ENCODE measurements at places on chromosomes 6 and 20. TPM values are rescaled to one million over a fixed set of nuclear protein-coding genes. Genes with fewer than 3 reads are reported as not detected.
A peak's percentile ranks its signal among the peaks of the same experiment; 100 is the strongest.

GRCh38 chr6:4635666-4636065 is 140.5 kb upstream of the CDYL start:
- DNase-seq = no peak

GRCh38 chr6:40411881-40412280 is 175.3 kb downstream of the LRFN2 start:
- DNase-seq = no peak

DNA sequence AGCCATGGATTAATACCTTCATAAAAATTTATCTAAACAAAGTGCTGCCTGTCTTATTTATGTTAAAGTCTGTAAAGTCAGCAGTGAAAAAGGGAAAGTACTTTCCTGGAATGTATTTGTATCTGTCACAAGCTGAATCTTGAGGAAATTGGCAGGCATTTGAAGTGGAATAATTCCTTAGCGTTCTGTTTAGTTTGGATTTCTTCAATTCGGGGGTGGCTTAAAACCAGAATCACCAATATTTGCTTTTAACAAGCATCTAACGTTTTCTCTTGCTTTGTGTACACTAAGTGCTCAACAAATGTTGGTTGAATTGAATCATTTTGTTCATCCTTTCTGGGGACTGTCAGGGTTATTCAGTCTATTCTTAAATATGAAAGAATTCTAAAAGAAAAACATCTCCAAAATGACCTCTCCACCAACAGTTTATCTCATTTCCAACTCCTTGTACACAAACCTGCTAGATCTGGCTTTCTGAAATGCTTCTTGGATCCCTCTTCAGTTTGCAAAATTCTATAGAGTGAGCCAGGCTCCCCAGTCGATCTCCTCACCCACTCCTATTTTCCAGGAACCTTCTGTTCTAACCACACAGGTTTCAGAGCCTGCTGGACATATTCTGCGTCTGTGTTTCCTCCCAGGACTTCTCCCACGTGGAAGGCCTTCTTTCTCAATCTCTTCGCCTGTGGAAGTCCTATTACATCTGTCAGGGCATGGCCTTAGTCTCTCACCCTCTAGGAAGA is 2.0 kb upstream of the NPEPL1 start:
- DNase-seq = no peak

DNA sequence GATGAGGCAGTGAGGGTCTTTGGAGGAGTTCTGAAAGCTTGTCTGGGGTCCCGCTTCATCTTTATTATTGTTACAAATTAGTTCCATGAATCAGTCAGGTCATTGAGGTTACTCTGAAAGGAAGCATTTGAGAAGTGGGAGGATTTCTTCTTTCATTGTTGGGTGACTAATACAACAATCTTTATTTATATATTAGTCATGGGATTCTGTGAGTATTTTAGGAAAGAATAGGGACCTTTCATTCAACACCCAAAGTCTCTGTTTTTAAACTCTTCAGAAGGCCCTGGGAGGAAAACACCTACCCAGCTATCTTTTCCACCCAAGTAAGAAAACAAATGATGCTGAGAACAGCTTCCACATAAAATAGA is 98.3 kb downstream of the SOD2 start:
- DNase-seq = no peak

- DNase-seq = no peak
Measured at GRCh38 chr6:134164300-134164699, 111.9 kb upstream of the SLC2A12 start.

- no peak for DNase-seq
Measured at GRCh38 chr6:168837254-168838036, 396.5 kb downstream of the SMOC2 start.

GRCh38 chr20:1130847-1131246 is 12.4 kb downstream of the PSMF1 start:
- DNase-seq = no peak

DNA sequence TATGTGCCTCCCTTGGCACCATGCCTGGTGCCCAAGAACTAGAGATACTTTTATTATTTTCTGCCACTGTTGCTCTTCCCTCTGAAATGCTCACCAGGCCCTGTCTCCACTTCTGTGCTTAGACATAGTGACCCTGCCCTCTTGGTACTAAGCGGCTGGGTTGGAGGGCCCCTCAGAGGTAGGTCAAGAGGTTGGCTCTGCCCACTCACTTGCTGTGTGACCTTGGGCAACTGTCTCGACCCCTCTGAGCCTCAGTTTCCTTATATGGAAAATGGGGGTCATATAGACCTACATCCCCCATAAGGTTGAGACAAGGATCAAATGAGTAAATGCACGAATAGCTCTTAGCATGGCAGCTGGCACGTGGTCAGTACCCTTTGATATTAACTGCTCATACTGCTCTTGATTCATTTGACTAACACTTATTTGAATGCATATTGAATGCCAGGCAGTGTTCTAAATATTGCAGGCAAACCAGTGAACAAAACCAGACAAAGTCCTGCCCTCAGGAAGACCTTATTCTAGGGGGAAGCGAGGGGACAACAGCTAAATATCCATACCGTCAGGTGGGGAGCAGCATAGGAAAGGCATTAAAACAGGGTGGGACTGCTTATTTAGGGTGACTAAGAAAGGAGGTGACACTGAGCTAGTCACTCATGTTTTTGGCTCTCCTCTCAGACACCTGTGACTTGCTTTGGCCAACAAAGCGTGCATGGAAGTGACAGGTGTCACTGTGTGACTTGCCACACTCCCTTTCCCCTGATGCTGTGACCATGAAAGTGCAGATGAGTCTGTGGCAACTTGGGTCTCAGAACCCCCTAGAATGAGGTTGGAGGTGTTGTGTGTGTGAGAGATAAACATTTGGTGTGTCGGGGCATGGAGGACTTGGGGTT is 14.3 kb upstream of the SPO11 start:
- DNase-seq = no peak

DNA sequence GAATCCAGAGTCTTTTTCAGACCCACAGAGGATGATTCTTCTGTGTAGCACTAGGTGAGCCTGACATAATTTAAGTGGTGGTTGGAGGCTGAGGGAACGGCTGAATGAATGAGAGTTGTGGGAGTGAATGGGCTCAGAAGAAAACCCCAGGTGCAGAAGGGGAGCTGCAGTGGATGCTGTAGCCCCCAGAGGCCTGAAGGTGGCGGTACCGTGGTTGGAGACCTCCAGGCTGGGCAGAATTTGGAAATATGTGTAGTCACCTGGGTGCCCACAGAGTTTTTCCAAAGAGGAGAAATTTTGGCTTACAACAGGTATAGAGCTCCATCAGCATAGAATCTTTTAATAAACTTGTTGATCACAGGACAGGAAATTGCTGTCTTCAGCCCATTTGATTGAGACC is 6.5 kb upstream of the RAET1G start:
- no peak for DNase-seq

GRCh38 chr6:83258517-83258916 is 65.4 kb downstream of the RWDD2A start:
- DNase-seq = no peak

GRCh38 chr6:145323646-145324045 is 411.7 kb downstream of the EPM2A start:
- DNase-seq = no peak

- no peak for DNase-seq
Measured at GRCh38 chr6:5294392-5295211, 33.3 kb downstream of the FARS2 start.

GRCh38 chr6:166078294-166078693 is 89.4 kb downstream of the TBXT start:
- DNase-seq = no peak

DNA sequence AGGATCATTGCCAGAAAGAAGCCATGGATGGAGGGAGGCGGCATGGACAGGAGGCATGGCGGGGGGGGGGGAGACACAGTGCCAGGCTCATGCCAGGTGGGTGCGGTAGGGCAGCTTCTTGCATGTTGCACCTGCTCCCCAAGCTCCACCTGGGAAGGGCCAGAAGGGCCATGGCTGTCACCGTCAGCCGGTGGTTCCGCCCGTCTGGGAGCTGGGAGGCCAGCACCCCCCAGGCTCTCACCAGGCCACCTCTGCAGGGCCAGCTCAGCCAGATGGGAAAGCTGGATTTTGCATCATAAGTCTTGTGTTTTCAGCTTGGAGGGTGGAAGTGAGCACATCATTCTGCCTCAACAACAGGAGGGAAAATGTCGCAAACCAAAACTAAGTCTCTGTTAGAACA is 404.7 kb downstream of the TAF4 start:
- no peak for DNase-seq

DNA sequence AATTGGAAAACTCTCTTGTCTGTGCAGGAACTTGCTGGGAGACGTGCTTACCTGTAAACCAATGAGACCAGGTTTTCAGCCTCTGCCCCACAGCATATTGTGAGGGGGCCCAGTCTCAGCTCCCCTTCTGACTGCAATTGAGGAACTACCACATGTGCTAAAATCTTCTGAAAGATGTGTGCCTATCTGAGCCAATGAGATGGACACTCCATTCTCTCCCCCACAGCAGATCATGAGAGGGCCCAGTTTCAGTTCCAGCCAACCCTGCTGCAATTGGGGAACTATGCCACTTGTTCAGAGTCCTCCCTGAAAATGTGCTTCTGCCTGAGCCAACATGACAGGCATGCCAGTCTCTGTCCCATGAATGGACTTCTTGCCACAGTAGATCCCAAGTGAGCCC is 20.9 kb upstream of the PI3 start:
- DNase-seq = no peak

GRCh38 chr6:43575105-43575771 is 600 bp downstream of the XPO5 start:
- DNase-seq = no peak

DNA sequence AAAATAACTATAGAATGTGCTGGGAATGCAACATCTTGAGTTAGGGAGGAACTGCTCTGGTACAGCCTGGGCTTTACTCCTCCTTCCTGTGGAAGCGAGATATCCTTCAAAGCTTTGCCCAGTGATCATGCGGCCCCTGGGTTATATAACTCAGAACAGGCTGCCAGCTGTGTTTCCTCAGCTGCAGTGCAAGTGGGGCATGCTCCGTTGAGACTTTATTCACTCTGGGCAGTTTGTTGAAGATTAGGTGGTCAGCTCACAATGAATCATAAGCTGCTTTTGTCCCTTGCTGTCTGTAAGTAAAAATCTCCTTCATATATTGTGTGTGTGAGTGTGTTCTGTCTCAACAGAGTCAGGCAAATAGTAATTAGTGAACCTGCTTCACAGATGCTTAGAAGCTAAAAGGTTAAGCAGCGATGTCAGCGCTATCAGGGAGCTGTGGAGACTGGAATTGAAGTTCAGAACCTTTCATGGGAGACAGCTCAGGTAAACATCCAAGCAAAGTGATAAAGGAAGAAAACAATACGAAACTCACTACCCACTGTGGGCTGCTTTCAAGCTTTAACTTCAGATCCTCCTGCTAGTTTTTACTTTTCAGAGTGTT is 688.4 kb downstream of the HTR1B start:
- DNase-seq = no peak

DNA sequence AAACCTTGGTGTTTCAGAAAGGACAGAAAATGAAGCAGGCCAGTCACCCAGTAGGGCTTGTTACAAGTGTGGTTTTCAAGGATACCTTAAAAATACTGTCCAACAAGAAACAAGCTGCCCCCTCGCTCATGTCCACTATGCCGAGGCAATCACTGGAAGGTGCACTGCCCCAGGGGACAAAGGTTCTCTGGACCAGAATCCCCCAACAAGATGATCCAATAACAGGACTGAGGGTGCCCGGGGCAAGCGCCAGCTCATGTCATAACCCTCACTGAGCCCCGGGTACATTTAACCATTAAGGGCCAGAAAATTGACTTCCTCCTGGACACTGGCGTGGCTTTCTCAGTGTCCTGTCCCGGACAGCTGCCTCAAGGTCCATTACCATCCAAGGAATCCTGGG is 6.6 kb upstream of the NT5DC1 start:
- no peak for DNase-seq

GRCh38 chr6:42365021-42365420 is 86.7 kb downstream of the TRERF1 start:
- DNase-seq = no peak

- no peak for DNase-seq
Measured at GRCh38 chr6:169014211-169015197, 239.1 kb downstream of the THBS2 start.

DNA sequence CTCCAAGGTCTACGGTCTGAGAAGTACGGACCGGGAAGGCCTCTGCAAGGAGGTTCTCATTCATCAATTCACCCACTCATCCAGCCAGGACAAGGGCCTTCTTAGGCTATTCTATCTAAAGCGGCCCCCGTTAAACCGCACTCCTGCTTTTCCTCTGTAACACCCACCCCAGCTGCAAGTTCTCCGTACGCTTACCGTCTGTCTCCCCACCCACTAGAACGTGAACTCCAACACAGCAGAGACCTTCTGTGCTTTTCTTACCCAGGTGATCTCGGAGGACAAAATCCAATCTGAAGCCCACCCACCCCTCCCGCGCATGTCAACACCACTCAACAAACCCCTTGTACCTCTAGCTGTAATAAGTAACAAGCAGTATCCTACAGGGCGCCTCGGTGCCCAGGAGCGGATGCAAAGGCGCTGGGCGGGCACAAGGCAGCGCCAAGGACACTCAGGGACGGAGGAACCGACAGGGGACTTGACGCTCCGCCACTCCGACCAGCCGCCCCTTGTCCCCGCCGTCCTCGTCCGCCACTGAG is 351 bp downstream of the AURKA start:
- no peak for DNase-seq

- peak; percentile 45 for DNase-seq
Measured at GRCh38 chr20:34475979-34476736, 40.1 kb upstream of the DYNLRB1 start.

GRCh38 chr6:2560917-2561698 is 189.6 kb downstream of the MYLK4 start:
- no peak for DNase-seq

GRCh38 chr6:170205534-170206316 is 85.2 kb downstream of the DLL1 start:
- no peak for DNase-seq

DNA sequence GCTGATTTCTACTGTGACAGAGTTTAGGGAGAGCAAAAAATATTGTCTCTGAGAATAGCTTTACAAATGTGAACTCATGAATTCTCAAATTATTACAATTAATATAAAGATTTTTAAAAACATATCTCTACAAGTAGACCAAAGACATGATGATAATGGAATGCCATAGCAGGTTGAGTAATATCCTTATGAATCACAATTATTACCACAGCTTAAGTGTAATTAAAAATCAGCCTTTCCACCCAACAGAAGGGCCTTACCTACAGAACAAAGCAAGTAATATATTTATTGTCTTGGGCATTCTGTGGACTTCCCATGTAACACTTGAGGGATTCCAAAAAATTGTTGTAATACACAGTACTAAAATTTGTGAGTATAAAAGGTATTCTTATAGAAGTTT is 1099.6 kb upstream of the GJE1 start:
- no peak for DNase-seq

MYH7B gene
- total RNA-seq = 0.20 TPM

OR10C1 gene
- not detected for total RNA-seq

RNF182 gene
- 0.15 TPM for total RNA-seq

C4B gene
- total RNA-seq = 5.3 TPM

COL12A1 gene
- not detected for total RNA-seq

UNC5CL gene
- 2.2 TPM for total RNA-seq

SLC16A10 gene
- total RNA-seq = 0.02 TPM

PNRC1 gene
- total RNA-seq = 220 TPM

HCK gene
- total RNA-seq = 183 TPM

LSM14B gene
- 35.4 TPM for total RNA-seq

WFDC5 gene
- not detected for total RNA-seq

FLRT3 gene
- not detected for total RNA-seq

DBNDD2 gene
- total RNA-seq = 2.6 TPM

PLCB1 gene
- total RNA-seq = 0.29 TPM

FAM210B gene
- 5.3 TPM for total RNA-seq

ARMH2 gene
- total RNA-seq = 2.1 TPM
